ELF-1 (cell line): ENCODE measurements at places on chromosomes 3 and 15.

DNA sequence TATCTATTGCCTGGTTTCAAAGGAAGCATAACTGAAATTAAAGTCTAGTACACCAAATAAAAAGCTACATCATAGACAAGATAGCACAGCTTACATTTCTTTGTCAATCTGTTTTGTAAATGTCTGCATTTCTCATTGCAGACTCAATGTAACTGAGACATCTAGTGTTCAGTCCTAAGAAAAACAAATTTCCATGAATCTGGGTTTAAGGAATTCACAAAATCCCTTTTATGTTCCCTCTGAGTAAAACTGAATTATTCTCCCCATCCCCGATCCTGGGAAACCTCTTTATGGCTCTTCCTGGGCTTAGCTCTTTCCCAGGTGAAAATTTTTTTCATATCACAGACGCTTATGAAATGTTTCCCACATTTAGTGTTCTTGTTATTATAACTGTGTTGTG is 21.6 kb upstream of the RASA2 start:
- no peak for DNase-seq

DNA sequence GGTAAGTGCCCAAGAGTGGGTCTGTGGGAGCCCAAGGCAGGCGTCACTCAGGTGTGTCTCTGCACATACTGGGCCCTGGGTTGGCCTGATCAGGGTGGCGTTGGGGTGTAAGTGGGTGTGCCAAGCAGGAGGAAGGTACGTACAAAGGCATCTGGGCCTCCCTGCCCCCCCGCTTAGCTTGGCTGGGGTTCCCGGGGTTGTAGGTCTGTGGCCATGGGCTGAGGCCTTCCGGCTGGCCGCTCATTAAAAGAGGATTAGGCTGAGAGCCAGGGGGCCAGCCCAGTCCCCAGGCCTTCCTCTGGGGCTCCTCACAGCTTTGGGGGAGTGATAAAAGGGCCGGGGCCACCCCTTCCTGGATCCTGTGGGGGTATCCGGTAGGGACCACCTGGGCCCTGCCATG is 13.3 kb downstream of the SEMA3F start:
- DNase-seq, result no peak

DNA sequence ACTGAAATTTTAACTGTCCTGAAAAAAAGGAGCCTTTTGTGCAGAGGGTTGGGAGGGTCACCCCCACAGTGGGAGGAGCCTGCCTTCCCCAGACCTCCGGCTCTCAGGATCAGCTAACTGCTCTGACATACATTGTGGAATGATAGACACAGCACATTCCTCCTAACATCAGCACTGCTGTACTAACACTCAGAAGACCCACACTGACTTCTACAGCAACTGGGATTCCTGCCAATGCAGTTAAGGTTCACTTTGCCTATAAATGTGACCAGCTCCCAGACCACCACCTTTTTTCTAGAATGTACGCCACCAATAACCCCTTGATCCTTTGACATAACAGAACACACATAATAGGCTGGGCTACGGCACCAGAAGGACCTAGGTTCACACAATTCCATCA is 3.2 kb downstream of the CPEB1 start:
- peak; percentile 34 for DNase-seq

GRCh38 chr15:40498891-40499290 is 28.1 kb downstream of the CHST14 start:
- DNase-seq, result no peak

DNA sequence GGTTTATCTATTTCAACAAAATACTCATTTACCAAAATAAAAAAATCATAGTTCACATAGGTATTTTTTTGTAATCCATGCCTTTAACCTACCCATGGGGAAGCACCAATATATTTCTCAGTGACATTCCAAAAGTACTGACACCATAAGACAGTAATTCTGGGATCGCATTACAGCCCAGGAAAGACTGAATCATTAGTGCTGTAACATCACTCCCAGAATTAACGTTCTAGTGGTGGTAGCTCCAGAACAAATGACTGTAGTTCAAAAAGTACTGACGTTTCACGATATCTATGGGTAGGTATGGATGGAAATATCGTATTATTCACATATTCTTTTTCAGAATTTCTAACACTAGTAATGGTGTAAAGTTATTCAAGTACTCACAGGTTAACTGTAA is 54.3 kb upstream of the NEK10 start:
- DNase-seq, result no peak

DNA sequence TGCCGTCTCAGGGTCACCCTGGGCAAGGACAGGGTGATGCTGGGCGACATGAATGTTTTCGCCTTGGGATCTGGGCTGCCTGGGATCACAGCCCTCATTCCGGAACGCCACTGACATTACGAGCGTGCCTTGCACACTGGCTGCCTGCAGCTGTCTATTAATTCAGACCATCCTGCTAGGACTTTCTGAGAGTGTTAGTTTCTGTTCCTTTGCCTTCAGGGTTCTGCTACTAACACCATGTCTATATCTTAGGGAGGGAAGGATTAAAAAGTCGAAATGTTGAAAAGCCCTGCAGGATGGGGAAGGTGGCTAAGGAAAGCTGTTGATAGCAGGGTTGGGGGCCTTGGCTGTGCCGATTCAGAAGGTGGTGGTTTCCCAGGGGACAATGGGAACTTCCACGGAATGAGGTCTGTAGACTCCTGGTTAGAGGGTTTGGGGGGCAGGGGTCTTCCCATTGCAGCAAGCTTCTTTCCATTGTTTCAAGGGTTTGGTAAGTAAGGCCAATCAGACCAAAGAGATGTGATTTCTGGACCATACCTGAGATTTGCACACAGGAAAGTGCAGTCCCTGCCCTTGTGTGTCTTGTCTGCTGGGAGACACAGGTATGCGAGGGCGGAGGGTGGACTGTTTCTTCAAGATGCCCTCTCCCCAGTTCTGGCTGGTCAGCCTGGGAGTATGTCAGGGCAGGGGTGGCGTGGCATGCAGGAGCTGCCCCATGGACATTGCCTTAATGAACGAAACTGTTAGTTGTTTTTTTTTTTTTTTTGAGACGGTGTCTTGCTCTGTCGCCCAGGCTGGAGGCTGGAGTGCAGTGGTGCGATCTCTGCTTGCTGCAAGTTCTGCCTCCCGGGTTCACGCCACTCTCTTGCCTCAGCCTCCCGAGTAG is 50.9 kb downstream of the RGMA start:
- DNase-seq, result no peak

GRCh38 chr3:170469151-170470062 is 50.7 kb downstream of the CLDN11 start:
- no peak for DNase-seq

- DNase-seq, result no peak
These were observed 114.3 kb downstream of the EDEM1 start for GRCh38 chr3:5301651-5302297.

DNA sequence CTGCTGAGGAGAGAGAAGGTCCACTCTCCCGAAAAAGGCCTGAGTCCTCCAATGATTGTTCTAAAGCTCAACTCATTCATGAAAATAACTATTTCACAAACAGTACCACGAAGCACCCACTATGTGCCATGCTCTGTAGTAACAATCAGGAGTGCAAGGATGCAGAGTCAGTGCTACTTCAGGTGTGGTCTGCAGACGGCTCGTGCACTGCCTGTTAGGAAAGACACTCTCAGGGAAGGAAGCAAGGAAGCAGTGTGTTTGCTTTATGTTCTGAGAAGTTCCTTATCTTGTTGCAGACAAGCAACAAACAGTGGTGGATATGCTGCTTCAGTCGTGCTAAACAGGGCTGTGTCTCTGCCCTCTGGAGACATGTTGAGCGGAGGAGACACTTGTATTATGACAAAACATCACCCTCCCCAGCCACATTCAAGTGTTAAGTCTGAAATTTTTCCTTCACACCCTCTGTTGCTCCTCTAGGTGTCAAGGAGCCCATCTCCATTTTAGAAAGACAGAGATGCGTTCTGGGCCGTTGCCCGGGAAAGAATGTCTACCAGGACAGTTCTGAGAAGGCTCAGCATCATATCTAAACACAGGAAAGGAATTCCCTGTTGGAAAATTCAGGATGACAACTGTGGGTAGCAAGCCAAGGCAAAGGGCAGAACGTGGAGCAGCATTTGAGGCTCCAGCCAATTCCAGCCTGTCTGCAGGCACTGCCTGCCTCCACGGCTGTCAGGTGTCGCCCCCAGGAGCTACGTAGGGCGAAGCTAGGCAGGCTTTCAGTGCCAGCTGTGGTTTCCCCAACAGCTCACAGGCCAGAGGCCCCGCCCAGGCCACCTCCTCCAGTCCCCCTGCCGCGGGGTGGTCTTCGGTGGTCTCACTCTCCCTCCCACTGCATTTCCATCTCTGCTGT is 13.4 kb upstream of the ATP10A start:
- DNase-seq, result no peak

DNA sequence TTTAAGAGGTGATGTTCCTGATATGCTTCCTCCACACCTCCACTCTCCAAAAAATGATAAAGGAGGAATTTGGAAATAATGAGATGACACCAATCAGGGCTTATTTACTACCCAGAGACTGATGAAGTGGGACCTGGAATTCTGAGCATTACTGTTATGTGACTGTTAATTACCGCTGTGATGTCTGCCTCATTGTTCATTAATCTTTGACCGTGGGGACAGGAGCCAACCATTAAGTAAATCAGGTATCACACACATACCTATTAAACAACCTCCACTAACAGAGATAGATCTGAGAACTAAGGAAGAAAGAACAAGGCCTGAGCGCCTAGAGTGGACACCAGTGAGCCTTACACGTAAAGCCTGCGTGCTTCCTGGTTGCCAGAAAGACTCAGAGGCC is 37.7 kb downstream of the ABHD5 start:
- no peak for DNase-seq

GRCh38 chr15:93126599-93126998 is 37.6 kb upstream of the RGMA start:
- DNase-seq, result peak; percentile 31

GRCh38 chr3:172461530-172462138 is 13.4 kb upstream of the GHSR start:
- DNase-seq, result no peak
